ENCODE measurements at places on chromosomes 7 and 10.

- no peak for DNase-seq
These were observed 118.0 kb upstream of the PRSS58 start for GRCh38 chr7:142375710-142376313.

- peak; percentile 40 for DNase-seq
These were observed 14.8 kb downstream of the TSPAN12 start for GRCh38 chr7:120843109-120843508.

- no peak for DNase-seq
These were observed 67.2 kb downstream of the RABGEF1 start for GRCh38 chr7:66807736-66808135.

DNA sequence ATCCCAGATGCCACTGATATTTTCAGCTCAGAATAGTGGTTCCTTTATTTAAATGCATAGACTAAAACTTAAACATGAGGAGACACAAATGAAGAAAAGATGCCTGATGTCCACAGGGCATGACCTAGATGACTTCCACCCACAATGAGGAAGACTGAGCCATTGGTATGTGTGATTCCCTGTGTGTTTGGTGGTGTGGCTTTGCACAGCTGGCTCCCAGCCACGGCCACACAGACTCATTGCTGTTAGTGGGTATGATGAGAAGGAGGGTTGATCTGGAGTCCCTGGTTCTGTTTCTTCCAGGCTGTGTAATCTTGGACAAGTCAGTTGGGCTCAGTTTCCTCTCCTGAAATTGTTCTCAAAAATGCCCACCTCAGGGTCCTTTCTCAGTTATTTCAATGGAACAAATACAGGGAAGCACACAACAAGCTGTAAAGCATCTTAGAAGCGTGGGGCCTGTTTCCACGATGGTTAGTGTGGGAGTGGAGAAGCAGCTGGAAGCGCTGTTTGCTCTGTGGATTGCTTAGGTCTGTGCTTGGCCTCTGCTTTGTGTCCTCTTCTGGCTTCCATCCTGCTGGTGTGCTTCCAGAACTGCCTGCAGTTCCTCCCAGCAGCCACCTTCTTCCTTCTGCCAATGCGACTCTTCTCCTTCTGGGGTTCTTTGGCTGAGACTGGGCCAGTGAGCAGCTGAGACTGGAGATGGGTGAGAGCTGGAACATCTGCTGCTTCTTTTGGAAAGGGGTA lies 303.7 kb downstream of the BMPER start:
- DNase-seq, result no peak

DNA sequence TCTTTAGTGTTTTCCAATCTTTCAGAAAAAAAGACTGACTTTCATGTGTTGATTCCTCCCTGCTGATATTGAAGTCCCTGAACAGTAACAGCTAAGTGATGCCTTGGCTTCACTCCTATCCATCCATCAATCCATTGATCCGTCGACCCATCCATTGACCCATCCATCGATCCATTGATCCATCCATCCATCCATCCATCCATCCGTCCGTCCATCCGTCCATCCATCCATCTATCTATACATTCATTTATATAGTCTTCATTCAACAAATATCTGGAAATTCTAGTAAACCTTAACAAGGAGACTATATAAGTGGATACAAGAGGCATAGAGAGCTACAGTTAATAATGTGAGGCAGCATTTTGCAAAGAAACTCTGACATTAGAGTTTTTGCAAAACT lies 21.6 kb upstream of the LAMB1 start:
- DNase-seq, result no peak

DNA sequence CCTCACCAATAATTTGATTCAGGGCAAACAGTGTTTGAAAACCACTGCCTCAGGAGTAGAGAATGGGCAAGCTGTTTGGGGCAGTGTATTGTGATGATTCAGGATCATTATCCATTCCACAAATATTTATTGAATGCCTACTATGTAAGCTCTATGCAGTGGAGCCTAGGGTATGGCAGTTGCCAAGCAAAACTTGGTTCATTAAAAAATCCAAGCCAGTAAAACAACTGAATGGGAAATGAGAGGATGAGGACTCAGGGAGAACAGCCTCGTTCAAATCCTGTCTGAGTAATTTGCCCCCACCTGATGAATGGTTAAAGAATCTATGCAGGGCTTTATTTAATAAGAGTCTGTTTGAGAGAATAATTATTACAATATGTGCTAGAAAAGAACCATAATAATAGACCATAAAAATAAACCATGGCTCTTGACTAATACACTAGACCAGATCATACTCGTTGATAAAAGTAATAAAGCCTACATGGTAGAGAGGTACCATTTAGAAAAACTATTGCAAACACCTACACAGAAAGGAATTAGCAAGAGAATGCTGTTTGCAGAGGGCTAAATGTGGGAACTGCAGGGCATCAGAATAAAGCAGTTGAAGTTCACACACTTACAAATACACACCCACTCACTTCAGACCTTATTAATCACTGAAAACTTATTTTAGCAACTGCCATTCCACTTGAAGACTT lies 71.7 kb downstream of the CREB5 start:
- DNase-seq, result peak; percentile 25

DNA sequence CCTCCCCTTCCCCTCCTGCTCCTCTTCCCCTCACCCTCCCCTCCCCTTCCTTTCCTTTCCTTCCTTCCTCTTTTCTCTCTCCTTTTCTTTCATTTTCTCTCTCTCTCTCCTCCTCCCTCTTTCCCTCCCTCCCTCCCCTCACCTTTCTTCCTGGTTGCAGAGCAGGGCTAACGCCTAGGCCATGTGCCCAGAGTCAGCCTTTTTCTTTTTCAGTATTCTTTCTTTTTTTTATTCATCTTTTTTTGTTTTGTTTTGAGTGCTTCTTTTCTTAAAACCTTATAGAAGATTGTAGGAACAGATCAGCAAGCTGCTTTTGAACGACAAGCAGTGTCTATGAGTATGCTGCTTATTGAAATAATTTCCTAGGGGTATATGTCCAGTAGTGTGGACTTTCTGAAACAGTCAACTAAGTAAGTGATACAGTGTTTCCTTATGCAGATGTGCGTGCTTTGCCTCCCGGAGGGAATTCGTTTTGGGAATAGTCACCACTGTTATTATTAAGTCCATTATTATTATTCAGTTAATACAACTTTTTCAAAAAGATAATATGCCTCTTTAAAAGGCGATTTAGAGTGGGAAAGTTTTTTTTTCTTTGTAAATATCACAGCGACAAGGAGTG lies 219.2 kb downstream of the CAMK1D start:
- DNase-seq, result no peak

DNA sequence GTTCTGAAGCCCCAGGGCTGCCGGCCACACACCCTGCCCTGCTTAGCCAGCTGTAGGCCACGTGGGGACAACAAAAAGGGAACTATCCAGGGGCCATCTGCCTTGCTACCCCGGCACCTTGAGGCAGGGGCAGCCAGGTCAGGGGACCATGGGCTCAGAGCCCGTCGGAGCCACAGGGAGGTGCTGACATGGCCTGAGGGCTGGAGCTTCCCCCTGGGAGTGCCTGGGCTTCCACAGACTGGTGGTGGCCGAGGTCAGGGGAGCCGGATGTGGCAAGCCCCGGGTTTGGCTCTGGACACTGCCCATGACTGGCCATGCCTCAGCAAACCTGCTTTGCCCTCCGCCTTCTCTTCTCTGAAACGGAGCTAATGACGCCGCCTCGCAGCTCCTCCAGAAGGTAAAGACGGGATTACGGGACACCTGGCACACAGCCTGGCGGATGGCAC lies 178.5 kb downstream of the EBF3 start:
- no peak for DNase-seq

GRCh38 chr10:77692782-77693181 lies 55.2 kb upstream of the KCNMA1 start:
- no peak for DNase-seq

DNA sequence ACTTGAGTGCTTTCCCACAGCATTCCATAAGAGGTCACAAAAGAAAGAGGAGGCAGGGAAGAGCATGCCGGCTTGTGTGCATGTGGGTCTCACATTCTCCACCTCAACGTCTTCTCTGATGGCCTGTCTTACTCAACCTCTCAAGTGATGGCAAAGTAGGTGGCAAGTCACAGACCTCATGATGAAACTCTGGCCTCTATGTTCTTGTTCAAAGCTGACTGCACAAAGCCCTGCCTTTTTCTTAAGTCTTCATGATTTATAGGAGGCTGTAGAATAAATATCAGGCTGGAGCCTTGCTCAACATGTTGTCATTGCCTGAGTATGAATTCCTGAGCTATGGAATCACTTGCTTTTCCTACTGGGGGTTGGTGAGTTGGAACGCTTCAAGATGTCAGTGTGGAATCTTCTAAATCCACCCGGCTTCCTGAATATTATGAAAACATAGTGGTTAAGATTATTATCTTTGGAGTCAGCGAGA lies 213.6 kb upstream of the INHBA start:
- peak; percentile 98 for DNase-seq

GRCh38 chr7:12719141-12719919 lies 31.9 kb downstream of the ARL4A start:
- DNase-seq, result no peak

- no peak for DNase-seq
These were observed 6.1 kb downstream of the GSTO1 start for GRCh38 chr10:104260775-104261115.

DNA sequence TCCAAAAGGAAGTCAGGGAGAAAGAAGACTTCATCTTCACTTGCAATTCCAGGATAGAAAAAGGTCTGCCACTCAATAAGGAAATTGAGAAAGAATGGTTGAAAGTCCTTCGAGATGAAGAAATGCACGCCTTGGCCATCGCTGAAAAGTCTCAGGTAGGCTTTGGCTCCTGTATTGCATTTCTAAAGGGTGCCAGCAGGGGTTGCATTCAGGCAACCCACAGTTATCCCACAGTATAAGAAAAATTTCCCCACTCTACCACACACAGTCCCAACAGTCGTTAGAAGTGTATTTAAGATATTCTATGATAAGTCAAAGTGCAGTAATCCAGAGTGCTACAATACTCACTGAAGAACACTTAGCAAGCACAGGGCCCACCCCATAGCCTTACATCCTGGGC lies 93.4 kb upstream of the FGL2 start:
- DNase-seq, result no peak

DNA sequence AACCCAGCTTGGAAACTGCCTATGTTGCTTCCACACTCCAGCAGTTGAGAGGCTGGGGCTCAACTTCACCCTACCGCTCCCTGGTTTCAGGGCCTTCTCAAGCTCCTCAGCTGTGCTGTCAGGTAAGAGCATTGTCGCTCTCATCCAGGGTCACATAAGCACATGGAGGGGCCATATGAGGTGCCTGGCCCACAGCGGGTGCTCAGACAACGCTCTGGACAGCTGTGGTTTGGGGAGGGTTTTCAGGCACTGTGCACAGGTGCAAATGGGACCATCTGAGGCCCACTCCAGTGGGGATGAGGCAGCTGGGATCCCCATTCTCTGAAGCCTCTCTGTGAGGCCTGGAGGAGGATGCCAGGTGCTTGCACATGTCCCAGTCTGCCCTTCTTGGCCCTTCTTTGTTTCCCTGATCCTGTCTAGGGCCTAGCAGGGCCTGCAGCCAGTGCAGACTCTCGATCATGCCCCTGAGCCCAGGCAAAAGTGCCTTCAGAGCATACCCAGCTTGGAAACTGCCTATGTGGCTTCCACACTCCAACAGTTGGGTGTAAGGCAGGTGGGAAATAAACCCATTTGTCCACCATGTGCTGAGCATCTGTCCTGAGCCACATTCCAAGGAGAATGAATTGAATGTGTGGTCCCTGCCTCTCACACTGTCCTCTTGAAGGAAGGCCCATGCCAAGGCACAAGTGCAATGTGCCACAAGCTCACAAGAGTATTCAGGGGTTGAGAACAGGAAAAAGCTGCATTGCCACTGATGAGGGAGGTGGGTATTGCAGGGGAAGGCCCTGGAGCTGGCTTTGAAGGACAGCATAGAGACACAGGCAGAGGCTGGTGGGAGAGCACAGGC lies 40.3 kb downstream of the VSTM4 start:
- no peak for DNase-seq

DNA sequence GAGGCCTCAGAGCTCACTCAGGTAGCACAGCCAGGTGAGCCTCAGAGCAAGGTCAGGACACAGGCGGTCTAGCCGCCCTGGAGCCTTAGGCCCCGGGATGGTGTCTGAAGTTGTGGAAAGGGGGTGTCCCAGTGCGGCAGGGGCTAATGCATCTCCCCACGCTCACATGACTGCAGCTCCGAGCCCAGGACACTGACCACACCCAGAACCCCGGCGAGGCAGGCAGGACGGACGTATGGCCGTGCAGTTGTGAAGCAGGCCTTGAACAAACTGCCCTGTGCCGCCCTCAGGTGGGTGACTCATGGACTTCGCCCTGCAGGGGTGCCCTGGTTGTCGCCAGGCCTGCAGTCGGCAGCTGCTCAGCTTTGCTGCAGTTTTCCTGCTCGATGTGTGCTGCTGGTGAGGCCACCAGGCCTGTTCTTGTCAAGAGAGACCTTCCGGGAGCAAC lies 5.0 kb upstream of the PRKAR1B start:
- DNase-seq, result no peak

DNA sequence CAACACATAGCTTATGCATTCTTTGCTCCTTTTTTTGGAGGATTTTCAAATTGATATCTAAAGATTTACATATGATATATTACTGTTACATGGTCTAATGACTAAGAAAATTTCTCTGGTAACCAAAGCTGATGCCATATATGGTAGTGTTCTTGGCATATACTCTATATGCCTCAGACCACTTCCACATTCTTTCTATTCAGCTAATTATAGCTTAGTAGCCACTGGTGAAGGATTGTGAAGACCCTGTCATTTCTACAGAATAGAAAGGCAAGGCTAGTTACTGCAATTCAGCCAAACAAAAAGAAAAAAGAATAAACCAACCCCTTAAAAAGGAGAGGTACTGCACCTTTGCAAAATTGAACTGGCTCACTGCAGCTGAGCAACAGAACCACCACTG lies 3.7 kb downstream of the PURB start:
- DNase-seq, result no peak

All from GM04504 (cell line).